ENCODE measurements at places on chromosomes 11 and 22. TPM values are rescaled to one million over a fixed set of nuclear protein-coding genes. Genes with fewer than 3 reads are reported as not detected.

Gene CATSPER1
- total RNA-seq: under 0.01 TPM

Gene DPAGT1
- 8.9 TPM for total RNA-seq

Gene LRP4
- total RNA-seq: 3.2 TPM

Gene DMC1
- total RNA-seq: 6.9 TPM

Gene HIC2
- 3.3 TPM for total RNA-seq

Gene RIC3
- not detected for total RNA-seq

Gene SLC22A6
- total RNA-seq: not detected

Gene PRR33
- total RNA-seq: not detected

Gene HORMAD2
- not detected for total RNA-seq

Gene TBC1D22A
- total RNA-seq: 11.7 TPM
